ENCODE measurements at places on chromosomes 4 and X. TPM values are rescaled to one million over a fixed set of nuclear protein-coding genes. Genes with fewer than 3 reads are reported as not detected.

DNA sequence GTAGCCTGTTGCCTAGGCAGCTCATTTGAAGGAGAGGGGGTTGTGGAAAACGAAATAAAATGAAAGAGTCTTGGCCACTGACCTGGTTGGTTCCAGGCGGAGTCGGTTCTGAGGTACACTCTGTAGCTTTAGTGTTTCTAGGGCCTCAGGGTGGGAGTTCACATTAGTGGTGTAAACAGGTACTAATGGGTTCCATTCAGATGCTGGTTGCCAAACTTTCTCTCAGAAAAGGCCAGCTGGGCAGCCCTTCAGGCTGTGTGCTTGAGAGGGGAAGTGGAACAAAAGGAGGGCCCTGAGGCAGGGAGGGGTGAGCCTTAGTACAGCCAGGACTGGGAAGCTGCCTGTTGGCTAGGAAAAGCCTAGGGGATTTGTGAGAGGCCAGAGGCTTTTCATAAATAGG, 24.8 kb downstream of the NHSL2 start:
- no peaks in the 10 kb centered on the region for H3K36me3 ChIP-seq
- no peak overlapping the region for H3K4me3 ChIP-seq
- DNase-seq = no peak
- no peaks in the 10 kb centered on the region for H3K4me1 ChIP-seq
- no peak overlapping the region for H3K27ac ChIP-seq
- peaks cover 6% of the 10 kb centered on the region for H3K27me3 ChIP-seq

- H3K27ac ChIP-seq = no peak overlapping the region
- no peak overlapping the region for H3K4me3 ChIP-seq
- H3K4me1 ChIP-seq = peaks cover 4% of the 10 kb centered on the region
- DNase-seq = no peak
- no peaks in the 10 kb centered on the region for H3K36me3 ChIP-seq
Measured at GRCh38 chr4:1757836-1758235, 35.3 kb upstream of the FGFR3 start.

GRCh38 chr4:40576651-40577480, 52.8 kb downstream of the RBM47 start:
- H3K4me3 ChIP-seq = peak overlapping the region; percentile 48
- peaks cover 3% of the 10 kb centered on the region for H3K36me3 ChIP-seq
- peak; percentile 58 for DNase-seq
- no peaks in the 10 kb centered on the region for H3K27me3 ChIP-seq
- H3K4me1 ChIP-seq = peaks cover 50% of the 10 kb centered on the region

DNA sequence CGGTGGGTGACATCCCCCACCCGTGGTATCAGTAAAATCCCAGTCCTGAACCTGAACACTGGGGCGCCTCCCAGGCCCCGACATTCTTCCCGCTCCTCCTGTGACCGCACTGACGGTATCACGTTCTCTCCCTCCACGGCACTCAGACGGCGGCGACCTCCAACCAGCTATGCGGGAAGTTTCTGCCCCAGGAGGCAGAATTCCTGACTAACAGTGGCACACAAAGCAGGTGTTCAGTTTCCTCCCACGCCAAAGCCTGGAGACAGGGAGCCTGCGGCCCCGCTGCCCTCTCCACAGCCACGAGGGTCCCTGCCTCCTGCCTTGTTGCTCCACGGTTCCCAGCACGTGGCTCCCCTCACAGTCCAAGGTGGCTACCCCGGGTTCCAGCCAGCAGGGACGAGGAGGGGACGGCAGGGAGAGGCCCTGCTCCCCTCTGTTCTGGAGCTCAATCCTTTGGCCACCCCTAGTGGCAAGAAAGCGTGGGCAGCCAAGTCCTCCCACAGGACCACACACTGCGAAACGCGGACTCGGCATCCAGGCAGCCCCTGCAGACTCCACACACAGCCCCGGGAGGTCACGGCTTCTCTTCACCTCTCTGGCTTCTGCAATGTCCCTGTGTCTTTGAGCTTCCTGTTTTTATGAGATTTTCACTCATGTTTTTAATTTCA, 15.2 kb downstream of the CTBP1 start:
- H3K27me3 ChIP-seq = no peaks in the 10 kb centered on the region
- no peaks in the 10 kb centered on the region for H3K4me1 ChIP-seq
- DNase-seq = no peak
- H3K36me3 ChIP-seq = peaks cover 44% of the 10 kb centered on the region
- H3K4me3 ChIP-seq = no peak overlapping the region

DNA sequence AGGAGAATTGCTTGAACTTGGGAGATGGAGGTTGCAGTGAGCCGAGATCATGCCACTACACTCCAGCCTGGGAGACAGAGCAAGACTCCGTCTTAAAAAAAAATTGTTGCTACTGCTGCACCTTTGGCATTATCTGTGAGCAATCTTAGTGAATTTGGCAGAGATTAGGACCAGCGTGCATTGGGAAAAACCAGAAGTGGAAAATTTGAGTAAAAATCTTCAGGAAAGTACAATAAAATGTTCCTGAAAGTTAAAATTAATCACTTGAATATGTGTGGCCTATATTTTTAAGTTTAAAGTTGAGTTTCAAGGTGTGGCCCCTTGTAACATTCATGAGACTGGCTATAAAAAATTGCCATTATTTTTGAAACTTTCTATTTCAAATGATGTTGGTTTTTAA, 85.1 kb downstream of the SPRY1 start:
- H3K27me3 ChIP-seq = no peaks in the 10 kb centered on the region
- no peaks in the 10 kb centered on the region for H3K36me3 ChIP-seq
- no peak overlapping the region for H3K4me3 ChIP-seq
- H3K27ac ChIP-seq = no peak overlapping the region
- DNase-seq = no peak

GRCh38 chrX:154466907-154467306, 8.8 kb downstream of the PLXNA3 start:
- peaks cover 4% of the 10 kb centered on the region for H3K36me3 ChIP-seq
- no peak overlapping the region for H3K4me3 ChIP-seq
- no peak for DNase-seq
- no peaks in the 10 kb centered on the region for H3K27me3 ChIP-seq
- no peaks in the 10 kb centered on the region for H3K4me1 ChIP-seq

DNA sequence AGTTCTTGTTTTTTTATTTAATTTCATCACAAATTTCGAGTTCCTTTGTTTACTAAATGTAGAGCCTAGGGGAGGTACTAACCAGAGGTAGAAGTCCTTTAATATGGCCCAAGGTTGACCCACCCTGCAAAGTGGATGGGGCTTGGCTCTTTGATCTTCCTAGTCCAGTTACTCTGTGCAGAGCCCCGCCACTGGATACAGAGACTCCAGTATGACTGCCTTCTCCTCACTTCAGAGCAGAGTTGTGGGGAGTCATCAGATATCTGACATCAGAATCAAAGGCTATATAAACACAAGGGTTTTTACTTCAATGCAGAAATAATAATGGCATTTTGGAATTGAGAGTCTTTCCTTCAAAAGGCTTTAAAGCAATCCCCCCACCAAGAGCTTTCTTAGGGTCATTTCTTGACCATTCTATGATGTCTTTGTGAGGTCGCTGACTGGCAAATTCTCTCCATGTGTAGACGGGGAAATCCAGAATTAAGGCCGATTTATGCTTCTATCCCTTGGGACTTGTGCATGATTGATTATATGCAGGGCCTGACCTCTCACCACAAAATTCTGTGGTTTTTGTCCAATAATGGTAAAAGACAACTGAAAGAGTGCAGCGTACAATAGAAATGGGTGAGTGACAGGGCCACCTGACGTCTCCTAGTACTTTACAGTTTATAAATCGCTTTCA, 88.3 kb upstream of the CITED1 start:
- H3K4me1 ChIP-seq = no peaks in the 10 kb centered on the region
- no peak overlapping the region for H3K4me3 ChIP-seq
- H3K36me3 ChIP-seq = peaks cover 2% of the 10 kb centered on the region
- H3K27ac ChIP-seq = no peak overlapping the region
- no peaks in the 10 kb centered on the region for H3K27me3 ChIP-seq
- no peak for DNase-seq

DNA sequence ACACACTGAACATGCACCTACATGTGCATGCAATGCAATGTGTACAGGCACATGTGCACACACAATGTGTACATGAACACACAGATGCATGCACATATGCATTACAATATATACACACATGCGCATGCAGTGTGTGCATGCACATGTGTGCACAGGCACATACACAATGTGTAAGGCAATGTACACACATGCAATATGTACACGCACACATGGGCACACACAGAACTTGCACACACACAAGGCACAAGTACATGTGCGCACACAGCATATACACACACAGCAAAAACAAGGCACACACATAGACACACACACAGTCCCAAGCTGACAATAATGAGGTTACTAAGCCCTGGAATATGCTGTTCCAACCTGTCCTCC, 76.3 kb downstream of the EVC2 start:
- no peak overlapping the region for H3K4me3 ChIP-seq
- H3K4me1 ChIP-seq = no peaks in the 10 kb centered on the region
- no peak for DNase-seq
- H3K27ac ChIP-seq = no peak overlapping the region
- no peaks in the 10 kb centered on the region for H3K27me3 ChIP-seq

PPP4R3C gene
- not detected for total RNA-seq

ETDB gene
- total RNA-seq = not detected

All from activated CD4-positive, alpha-beta T cell treated with anti-CD3 and anti-CD28 coated beads, Interleukin-2, amount 10 ng/mL, durations not matched to agents 24 days and 14 days (primary cell).